CD4-positive, alpha-beta memory T cell (primary cell): ENCODE measurements at places on chromosomes 7 and 10. TPM values are rescaled to one million over a fixed set of nuclear protein-coding genes. Genes with fewer than 3 reads are reported as not detected.

Gene ZNF804B
- polyA plus RNA-seq = not detected

Gene CYP26C1
- polyA plus RNA-seq = not detected

Gene RNF32
- polyA plus RNA-seq = 1.5 TPM

Gene TMEM178B
- polyA plus RNA-seq = 0.20 TPM

Gene PRF1
- 65.0 TPM for polyA plus RNA-seq

Gene CLDN15
- 0.36 TPM for polyA plus RNA-seq
